ENCODE measurements at places on chromosomes 5 and 9.

DNA sequence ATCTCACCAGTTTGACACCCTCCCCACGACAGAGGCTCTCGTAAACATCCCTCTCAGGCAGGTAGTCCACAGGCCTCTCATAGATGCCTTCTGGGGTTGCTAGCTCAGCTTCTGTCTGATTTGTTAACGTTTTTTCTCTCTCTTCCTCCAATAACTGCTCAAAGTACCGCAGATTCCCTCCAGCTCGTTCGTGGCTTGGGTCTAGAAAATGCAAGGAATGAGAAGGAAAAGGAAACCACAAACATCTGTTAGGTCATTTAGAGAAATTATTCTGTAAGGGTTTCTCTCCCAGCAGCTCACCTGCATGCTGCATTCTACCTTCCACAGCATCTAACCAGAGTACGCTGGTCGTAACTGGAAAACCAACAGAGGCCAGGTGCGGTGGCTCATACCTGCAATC lies 18.5 kb downstream of the P4HA2 start:
- no peak for DNase-seq

DNA sequence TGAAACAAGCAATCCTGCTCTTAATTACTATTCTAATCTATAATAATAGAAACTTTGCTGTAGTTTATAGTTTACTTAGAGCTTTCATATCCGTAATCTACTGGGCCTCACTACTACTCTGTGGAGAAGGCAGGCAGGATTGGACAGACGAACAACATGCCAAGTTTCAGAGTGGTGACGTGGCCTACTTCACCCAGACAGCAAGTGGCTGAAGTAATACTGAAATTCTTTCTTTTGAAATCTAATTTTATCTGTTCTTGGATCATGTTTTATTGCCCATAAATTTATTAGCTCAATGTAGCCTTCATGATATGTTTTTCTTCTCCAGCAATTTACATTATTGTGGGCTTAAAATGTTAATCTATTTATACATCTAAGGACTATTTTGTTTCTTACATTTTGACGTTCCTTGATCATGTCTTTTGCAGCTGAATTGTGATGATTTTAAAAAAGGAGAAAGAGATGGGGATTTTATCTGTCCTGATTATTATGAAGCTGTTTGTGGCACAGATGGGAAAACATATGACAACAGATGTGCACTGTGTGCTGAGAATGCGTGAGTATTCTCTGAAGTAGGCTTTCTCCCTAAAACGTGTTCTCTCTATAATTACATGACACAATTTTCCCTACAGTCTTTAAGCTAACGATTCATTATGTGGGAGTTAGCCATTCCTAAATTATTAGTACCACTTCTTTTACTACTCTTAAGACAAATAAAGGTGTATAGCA lies 22.4 kb downstream of the SPINK5 start:
- DNase-seq, result no peak

DNA sequence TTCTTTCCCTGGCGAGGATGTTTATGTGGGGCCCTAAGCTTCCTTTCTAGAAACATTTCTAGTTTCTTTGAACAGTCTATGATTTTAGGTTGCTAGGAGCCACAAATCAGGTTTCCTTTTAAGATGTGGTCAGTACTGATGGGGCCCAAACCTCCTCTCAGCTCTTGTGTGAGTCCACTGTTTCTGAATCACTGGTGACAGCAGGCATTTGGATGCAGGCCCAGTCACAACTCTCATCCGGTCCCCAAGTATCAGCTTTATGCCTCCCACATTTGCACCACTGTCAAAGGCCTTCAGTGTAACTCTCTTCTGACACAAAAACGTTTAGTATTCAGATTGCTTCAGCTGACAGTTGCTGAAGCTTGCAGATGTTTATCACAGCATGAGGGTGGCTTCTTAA lies 7.8 kb downstream of the DMRT2 start:
- DNase-seq, result no peak

- DNase-seq, result peak; percentile 12
Observed at GRCh38 chr9:19239955-19240354, 9.5 kb downstream of the DENND4C start.

- peak; percentile 80 for DNase-seq
Observed at GRCh38 chr5:136212252-136212721, 19.3 kb upstream of the SMIM32 start.

DNA sequence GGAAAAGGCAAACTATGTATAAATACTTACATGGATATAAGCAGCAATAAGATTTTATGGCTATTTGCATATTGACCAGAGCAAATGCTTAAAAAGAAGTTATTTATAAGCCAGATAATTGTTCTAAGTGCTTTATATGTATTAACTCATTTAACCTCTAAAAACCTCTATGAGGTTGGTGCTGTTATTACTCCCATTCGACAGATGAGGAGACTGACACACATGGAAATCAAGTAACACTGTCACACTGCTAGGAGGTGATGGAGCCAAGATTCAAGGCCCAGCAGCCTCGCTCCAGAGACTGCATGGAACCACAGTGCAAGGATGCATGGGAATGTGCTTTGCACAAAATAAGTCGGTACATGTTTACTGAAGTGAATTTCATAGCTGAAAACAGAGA lies 53.7 kb downstream of the C5 start:
- no peak for DNase-seq

GRCh38 chr5:23718564-23718963 lies 211.2 kb downstream of the PRDM9 start:
- no peak for DNase-seq

DNA sequence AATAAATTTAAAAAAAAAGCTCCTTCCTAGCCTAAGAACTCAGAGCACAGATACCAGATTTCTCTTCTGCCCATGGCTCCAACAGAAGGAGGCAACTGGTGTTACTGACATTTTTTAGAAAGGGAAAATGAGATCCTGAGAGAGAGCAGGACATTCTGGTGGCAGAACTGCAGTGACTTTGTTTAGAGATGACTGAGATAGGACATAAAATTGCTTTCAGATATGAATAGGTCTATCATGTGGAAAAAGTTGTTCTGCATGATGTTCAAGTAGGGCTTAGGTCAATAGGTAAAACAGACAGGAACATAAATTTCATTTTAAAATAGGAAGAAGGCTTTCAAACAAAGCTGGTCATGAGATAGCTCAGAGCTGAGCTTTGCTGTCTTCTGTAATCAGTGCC lies 49.6 kb downstream of the NIPAL4 start:
- DNase-seq, result no peak

- DNase-seq, result no peak
Observed at GRCh38 chr5:157025093-157025698, 33.7 kb downstream of the HAVCR1 start.

DNA sequence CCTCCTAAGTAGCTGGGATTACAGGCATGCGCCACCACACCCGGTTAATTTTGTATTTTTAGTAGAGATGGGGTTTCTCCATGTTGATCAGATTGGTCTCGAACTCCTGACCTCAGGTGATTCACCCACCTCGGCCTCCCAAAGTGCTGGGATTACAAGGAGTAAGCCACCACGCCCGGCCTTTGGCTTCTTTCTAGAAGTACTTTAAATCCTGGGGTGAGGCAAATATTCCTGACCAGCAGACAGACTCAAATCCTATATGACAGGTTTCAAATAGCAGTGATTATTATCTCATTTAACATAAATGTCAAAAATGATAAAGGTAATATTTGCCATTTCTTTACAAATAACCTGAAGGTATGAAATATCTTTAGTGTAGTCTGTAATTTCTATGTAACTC lies 35.6 kb downstream of the ABHD17B start:
- DNase-seq, result no peak

DNA sequence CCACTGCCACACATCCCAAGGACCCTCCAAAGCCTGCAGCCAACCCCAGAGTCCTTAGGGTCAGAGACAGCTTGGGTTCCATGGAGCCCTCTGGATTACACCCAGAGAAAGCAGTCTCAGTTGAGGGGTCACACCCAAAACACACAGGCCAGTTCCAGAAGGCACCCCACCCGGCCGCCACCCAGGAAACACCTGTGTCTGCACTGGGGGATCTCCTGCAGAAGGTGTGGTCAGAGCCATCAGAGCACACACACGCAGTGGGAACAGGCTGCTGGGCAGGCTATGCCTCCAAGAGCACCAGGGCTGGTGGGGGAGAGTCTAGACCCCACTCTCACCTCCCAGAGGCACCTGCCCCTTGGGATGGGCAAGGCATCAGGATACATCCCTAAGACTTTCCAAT lies 27.3 kb downstream of the NIPAL4 start:
- DNase-seq, result no peak

Data from suppressor macrophage treated with lipopolysaccharide for 1 hour (primary cell).